AG20443 (cell line): ENCODE measurements at places on chromosomes 6 and 20.

DNA sequence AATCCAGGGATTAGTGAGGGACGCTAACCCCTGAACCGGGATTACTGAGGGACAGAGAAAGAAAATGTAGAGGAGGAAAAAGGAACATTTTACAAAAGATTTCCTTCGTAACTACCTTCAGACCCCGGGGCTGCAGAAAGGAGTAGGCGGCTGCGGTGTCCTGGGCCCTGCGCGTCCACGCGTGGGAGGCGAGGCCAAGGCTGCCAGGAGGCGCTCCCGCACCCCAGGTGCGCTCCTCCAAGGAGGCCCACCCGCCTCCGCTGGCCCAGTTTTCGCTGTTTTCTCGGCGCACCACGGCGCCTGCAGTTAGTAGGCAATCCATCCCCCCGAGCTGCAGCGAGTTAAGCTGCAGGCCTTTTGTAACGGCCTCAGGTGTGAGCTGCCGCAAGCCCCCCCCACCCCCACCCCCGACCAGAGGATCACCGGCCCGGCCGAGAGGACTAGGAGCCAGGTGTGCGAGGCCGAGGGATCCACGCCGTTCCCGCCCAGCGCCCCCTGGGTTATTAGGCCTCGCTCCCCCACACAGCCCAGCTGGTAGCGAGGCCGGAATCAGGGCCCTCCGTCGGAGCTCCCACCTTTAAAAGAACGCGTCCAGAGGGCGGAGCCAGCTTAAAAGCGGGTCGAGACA lies 380.3 kb upstream of the ARID1B start:
- DNase-seq: no peak

- no peak for DNase-seq
These were observed 345.9 kb downstream of the TAF4 start for GRCh38 chr20:61719691-61720347.

GRCh38 chr6:46549155-46549554 lies 57.9 kb upstream of the RCAN2 start:
- DNase-seq: no peak

GRCh38 chr6:123333000-123333756 lies 303.6 kb downstream of the TRDN start:
- peak; percentile 5 for DNase-seq

- no peak for DNase-seq
These were observed 366.1 kb downstream of the MAFB start for GRCh38 chr20:40322941-40323340.

DNA sequence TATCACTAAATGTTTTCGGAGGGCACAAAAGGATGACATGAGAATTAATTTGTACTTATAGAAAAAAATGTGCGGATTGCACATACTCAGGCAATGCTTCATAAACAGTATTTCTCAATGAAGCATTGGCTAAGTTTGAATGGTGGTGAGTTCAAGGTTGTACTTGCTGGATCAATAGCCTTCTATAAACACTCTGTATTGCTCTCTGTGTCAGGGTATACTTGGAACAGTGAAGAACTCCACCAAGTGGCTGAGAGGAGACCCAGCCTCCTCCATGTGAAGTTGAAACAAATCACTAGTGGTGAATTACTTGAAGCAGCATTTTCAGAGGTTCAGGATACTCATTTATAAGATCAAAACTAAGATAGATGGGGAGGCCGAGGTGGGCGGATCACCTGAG lies 360.6 kb downstream of the RIMS1 start:
- no peak for DNase-seq

DNA sequence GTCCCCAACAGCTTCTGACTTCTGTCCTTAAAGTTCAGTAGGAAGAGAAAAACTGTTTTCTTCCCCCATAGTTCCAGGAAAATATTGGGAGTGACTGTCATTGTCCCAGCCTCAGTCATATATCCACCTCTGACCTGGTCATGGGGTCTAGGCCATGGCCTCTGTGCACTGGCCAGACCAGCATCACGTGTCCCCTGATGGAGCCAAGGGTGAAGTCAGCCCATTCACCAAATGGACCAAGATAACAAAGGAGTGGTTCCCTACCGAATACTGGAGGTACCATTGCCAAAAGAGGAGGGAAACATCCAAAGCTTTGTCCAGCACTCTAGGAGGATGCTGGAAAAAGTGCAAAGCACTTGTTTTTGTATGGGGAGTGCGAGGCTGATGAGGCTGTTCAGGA lies 395.4 kb downstream of the TAF4 start:
- no peak for DNase-seq

GRCh38 chr6:96942676-96943075 lies 18.1 kb downstream of the KLHL32 start:
- DNase-seq: no peak

- DNase-seq: no peak
These were observed 26.7 kb upstream of the TTPAL start for GRCh38 chr20:44448753-44449546.

GRCh38 chr6:10425975-10426780 lies 11.3 kb upstream of the TFAP2A start:
- peak; percentile 74 for DNase-seq
